ENCODE measurements at places on chromosomes 16 and 17. TPM values are rescaled to one million over a fixed set of nuclear protein-coding genes. Genes with fewer than 3 reads are reported as not detected.

- DNase-seq, result peak; percentile 81
These were observed 19.8 kb downstream of the TMEM94 start for GRCh38 chr17:75476271-75476671.

GRCh38 chr17:77619851-77620250 lies 338.7 kb upstream of the TNRC6C start:
- DNase-seq, result no peak

- DNase-seq, result no peak
These were observed at the start of gene NOTUM for GRCh38 chr17:81961087-81961511. TSS of gene NOTUM (minus strand) at chr17:81961187. CDS start at chr17:81960909, 278 bp downstream.

DNA sequence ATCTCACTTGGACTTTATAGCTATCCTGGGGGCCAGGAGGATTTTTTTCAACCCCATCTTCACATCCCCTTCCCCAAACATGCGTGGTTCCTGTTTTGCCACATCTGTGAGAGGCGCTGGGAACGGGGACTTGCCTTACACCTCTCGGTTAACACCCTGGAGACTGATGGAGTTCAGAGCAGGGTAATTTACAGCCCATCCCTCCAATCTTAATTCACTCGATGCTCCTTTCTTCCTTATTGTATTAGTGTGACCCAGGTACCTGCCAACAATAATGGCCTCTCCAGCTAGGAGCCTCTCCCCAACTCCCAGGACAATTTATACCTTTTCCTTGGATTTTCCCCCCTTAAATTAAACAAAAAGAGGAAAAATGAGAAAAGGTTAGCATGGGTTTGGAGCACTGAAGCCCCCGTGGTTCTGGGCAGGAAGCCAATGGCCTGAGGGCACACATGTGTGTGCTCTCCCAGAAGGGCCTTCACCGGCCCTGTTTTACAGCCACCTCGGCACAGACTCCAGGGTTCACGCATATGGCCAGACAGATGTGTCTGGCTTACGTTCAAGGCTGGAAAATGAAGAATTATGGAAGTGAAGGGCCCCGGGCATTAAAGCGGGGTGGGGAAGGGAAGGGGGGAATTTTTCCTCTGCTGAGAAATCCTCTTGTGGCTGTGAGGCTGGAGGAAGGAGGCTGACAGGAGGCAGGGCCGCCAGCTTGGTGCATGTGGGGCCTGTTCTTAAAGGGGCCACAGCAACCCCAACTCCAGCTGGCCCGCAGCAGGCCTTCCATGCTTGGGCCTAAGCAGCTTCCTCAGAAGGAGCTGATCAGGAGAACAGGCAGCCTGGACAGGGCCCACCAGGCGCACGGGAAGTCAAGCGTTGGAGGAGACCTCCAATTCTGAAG lies 21.4 kb downstream of the HIC1 start:
- no peak for DNase-seq

GRCh38 chr17:78804777-78805176 lies 22.7 kb upstream of the CYTH1 start:
- DNase-seq, result no peak

Gene CBFA2T3
- total RNA-seq, result 5.9 TPM

Gene CCDC200
- total RNA-seq, result not detected

Gene TBC1D3E
- total RNA-seq, result not detected

Gene KRT17
- total RNA-seq, result not detected
